Effector memory CD8-positive, alpha-beta T cell (primary cell): ENCODE measurements at places on chromosomes 16 and 17.

DNA sequence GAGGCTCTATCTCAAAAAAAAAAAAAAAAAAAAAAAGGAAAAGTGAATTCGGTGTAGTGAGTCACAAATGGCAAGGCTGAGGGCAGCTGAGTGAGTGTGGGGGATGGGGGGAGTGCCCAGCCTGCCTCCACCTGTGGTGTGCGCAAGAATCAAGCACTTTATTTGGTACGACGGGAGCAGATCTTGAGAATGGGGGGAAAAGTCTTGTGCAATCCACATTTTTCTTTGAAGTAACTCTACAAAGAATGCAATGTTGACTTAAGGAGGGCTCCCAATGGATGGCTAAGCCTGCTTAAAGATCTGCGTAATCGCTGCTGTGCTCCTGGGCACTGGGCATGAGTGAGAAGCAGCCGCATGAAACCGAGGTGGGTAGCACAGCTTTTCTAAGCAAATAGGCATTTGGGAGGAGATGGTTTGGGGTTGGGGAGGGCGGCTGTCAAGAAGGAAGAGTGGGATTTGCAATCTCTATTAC, 28.2 kb downstream of the ATP2C2 start:
- DNase-seq, result no peak

- DNase-seq, result no peak
These were observed 4.0 kb upstream of the CDK5R1 start for GRCh38 chr17:32482568-32483320.

DNA sequence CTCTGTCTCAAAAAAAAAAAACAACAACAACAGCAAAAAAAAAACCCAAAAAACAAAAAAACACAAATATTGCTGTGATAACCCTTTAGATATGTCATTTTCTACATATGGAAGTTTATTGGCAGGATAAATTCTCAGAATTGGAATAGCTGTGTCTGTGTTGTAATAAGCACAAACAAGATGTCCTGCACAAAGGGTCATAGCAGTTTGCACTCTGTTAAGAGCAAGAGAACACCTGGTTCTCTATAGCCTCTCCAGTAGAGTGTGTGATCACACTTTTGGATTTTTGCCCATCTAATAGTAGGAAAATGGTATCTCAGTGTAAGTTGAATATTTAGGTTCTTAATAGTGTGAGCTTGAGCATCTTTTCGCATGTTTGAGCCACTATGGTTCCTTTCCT, 60.4 kb downstream of the USP43 start:
- no peak for DNase-seq

DNA sequence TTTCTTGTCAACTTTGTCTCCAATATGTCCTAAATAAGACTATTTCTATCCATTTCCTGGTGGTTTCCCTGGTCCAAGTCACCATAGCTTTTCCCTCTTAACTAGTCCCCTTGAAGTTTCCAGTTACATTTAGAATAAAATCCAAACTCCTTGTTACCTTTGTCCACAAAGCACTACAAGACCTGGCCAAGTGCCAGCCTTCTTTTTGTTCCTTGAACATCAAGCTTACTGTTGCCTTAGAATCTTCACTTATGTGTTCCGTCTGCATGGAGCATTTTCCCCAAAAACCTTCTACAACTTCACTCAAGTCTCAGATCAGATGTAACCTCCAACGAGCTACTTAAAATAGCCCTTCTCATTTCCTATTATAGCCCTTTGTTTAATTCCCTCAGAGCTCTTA, 101.4 kb downstream of the ITFG1 start:
- DNase-seq, result no peak

DNA sequence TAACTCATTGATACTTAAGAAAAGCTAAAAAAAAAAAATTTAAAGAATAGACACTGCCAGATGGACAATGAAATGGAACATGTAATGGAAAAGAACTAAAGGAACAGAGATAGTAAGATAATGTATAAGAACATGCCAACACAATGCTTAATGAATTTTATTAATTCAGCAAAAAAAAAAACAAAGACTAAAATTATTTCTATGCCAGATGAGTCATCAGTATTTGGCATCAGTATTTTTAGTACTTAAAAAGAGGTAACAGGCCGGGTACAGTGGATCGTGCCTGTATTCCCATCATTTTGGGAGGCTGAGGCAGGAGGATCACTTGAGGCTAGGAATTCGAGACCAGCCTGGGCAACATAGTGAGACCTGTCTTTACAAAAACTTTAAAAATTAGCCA, 168.5 kb downstream of the CYB561 start:
- DNase-seq, result no peak

GRCh38 chr16:22621586-22622155, 111.0 kb downstream of the NPIPB5 start:
- DNase-seq, result no peak
